ENCODE measurements at places on chromosomes 12 and 14. TPM values are rescaled to one million over a fixed set of nuclear protein-coding genes. Genes with fewer than 3 reads are reported as not detected.

POTEM gene
- total RNA-seq: not detected

KRT73 gene
- total RNA-seq: 71.7 TPM

BAZ2A gene
- total RNA-seq: 211 TPM

FAM181A gene
- total RNA-seq: not detected

TAS2R14 gene
- 2.6 TPM for total RNA-seq

FOXN4 gene
- total RNA-seq: not detected

KRT83 gene
- not detected for total RNA-seq

GRCh38 chr12:131950182-131950913, 606 bp downstream of the EP400 start:
- H3K4me3 ChIP-seq: peak overlapping the region; percentile 78
- H3K27me3 ChIP-seq: no peaks in the 10 kb centered on the region
- no peaks in the 10 kb centered on the region for H3K36me3 ChIP-seq
- no peak for DNase-seq
- peaks cover 16% of the 10 kb centered on the region for H3K4me1 ChIP-seq
- peak overlapping the region; percentile 84 for H3K27ac ChIP-seq

- DNase-seq: no peak
- no peaks in the 10 kb centered on the region for H3K27me3 ChIP-seq
- H3K27ac ChIP-seq: no peak overlapping the region
- no peaks in the 10 kb centered on the region for H3K4me1 ChIP-seq
- H3K4me3 ChIP-seq: no peak overlapping the region
Measured at GRCh38 chr14:76346391-76347160, 29.4 kb upstream of the ESRRB start.

GRCh38 chr12:77229640-77230442, 164.5 kb upstream of the E2F7 start:
- no peaks in the 10 kb centered on the region for H3K27me3 ChIP-seq
- H3K4me1 ChIP-seq: no peaks in the 10 kb centered on the region
- H3K4me3 ChIP-seq: no peak overlapping the region
- no peak overlapping the region for H3K27ac ChIP-seq
- no peaks in the 10 kb centered on the region for H3K36me3 ChIP-seq
- no peak for DNase-seq

DNA sequence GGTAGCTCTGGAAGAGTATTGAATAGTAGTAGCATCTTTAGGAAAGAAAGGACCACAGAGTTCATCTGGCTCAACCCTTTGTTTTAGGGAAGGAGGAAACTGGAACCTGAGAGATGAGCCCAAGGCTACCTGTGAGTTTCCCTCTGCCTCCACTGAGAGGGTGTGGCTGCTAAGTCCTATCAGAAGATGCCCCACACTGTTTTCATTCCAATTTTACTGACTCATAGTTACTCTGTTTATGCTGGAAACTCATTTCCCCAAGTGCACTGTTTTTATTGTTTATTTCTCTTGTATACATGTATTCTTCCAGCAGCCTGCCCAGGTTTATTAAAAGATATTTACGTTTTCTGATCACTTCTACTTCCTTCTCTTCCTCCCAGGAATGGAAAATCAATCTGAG, 127.4 kb upstream of the ARHGAP5 start:
- no peaks in the 10 kb centered on the region for H3K27me3 ChIP-seq
- no peak for DNase-seq
- H3K36me3 ChIP-seq: no peaks in the 10 kb centered on the region
- H3K4me1 ChIP-seq: peaks cover 15% of the 10 kb centered on the region

DNA sequence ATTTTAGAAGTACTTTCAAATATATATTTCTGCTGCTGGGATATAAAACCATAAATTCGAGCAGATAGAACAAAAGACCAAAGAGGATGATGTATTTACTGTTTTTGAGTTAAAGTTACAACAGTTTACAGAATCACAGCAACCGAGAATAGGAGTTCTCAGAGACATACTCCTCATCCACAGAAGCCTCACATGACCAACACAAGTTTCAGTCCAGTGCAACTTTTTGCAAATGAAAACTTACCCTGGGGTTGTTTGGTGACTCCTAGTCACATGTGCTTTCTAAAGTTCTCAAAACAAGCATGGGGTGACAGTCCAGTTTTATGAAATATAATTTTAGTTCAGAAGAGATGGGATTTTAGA, 117.1 kb downstream of the PRKCH start:
- no peaks in the 10 kb centered on the region for H3K27me3 ChIP-seq
- H3K4me3 ChIP-seq: no peak overlapping the region
- H3K27ac ChIP-seq: peak overlapping the region; percentile 64
- no peak for DNase-seq
- H3K4me1 ChIP-seq: peaks cover 70% of the 10 kb centered on the region

DNA sequence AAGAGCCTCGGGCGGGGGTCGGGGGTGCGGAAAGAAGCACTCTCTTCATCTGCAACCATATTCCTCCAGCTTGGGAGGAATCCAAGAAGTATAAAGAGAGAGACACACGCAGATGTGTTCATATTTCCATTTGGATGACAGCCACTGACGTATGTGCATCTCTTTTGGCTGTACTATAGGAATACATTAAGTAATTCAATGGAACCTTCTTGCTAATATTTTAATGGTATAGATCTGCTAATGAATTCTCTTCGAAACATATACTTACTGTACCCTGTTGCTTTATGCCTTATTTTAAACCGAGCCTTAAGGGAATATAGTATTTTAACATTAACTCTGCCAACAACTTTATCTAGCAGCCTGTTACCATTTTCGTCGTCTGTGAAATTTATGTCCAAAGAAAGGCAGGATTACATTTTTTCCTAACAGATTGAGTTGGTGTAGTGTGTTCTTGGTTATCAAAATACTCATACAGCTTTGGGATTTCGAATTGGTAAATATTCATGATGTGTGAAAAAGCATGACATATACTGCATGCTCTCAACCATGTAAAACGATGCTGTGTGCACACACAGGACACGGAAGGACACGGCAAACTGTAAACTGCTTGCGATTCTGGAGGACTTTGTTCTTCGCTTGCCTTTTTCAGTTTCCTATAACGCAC, 84.5 kb downstream of the CCDC88C start:
- peak overlapping the region; percentile 81 for H3K27ac ChIP-seq
- no peak for DNase-seq
- H3K36me3 ChIP-seq: peaks cover 24% of the 10 kb centered on the region
- peaks cover 49% of the 10 kb centered on the region for H3K4me1 ChIP-seq
- H3K4me3 ChIP-seq: no peak overlapping the region
- no peaks in the 10 kb centered on the region for H3K27me3 ChIP-seq

GRCh38 chr12:81245907-81246570, 168.2 kb downstream of the ACSS3 start:
- no peak overlapping the region for H3K27ac ChIP-seq
- DNase-seq: no peak
- H3K36me3 ChIP-seq: no peaks in the 10 kb centered on the region
- no peak overlapping the region for H3K4me3 ChIP-seq

GRCh38 chr14:73273799-73274198, 36.5 kb downstream of the PAPLN start:
- H3K4me1 ChIP-seq: no peaks in the 10 kb centered on the region
- no peak overlapping the region for H3K27ac ChIP-seq
- DNase-seq: no peak
- peaks cover 17% of the 10 kb centered on the region for H3K36me3 ChIP-seq
- no peaks in the 10 kb centered on the region for H3K27me3 ChIP-seq
- H3K4me3 ChIP-seq: no peak overlapping the region

DNA sequence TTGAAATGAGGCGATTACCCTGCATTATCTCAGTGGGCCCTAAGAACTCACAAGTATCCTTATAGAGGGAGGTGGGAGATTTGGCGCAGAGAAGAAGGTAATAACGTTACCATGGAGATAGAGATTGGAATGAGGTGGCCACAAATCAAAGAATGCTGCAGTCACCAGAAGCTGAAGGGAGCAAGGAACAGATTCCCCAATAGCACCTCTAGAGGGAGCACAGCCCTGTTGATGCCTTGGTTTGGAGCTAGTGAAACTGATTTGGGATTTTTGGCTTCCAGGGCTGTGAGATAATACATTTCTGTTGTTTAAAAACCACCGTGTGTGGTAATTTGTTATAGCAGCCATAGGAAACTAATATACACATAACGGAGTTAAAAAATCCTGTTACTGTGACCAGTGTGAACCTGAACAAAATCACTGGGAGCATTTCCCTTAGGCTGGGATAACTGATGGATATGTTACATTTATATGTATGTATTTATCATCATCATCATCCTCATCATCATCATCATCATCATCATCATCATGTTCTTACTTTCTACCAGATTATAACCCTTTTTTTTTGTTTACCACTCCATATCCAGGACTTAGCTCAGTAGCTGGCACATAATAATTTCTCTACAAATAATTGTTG, 100.3 kb downstream of the LIN7A start:
- H3K27me3 ChIP-seq: no peaks in the 10 kb centered on the region
- H3K4me3 ChIP-seq: no peak overlapping the region
- no peaks in the 10 kb centered on the region for H3K4me1 ChIP-seq
- no peak overlapping the region for H3K27ac ChIP-seq
- no peak for DNase-seq
- no peaks in the 10 kb centered on the region for H3K36me3 ChIP-seq

DNA sequence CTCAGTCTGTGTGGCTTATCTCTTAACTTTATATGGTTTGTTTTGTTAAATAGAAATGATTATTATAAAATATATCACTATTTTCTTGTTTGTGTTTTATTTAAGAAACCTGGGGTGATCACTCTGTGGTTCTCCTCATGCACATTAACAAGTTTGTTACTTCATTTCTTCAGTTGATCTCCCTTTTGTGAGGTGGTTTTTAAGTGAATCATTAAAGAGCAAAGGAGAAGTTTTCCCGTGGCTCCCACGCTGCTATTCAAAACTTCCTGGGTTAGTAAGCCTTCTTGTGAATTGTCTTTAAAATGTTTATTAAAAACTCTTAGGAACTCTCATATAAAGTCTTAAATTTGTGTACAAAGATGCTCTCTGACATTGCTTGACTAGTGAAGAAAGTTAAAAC, 11.8 kb downstream of the ADIPOR2 start:
- no peaks in the 10 kb centered on the region for H3K27me3 ChIP-seq
- peaks cover 15% of the 10 kb centered on the region for H3K4me1 ChIP-seq
- no peak for DNase-seq
- no peaks in the 10 kb centered on the region for H3K36me3 ChIP-seq
- H3K4me3 ChIP-seq: no peak overlapping the region

- no peaks in the 10 kb centered on the region for H3K27me3 ChIP-seq
- H3K4me1 ChIP-seq: peaks cover 5% of the 10 kb centered on the region
Measured at GRCh38 chr12:76032043-76032981, 736 bp upstream of the PHLDA1 start.

DNA sequence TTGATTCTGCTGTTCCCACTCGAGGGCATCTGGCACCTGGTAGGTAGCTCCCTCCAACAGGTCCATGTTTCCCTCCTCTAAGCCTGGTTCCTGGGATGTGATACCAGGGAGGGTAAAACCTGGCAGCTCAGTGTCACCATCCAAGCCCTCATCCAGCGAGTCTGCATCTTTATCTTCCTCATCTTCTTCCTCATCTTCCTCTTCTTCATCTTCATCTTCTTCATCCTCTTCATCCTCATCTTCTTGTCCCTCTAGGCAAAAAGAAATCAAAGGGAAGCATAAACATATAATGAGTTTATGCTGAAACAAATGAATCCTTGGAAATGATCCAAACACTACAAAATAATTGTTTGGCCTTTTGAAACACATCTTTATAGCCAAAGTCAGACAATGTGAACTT, 55.3 kb downstream of the ARMH4 start:
- H3K36me3 ChIP-seq: no peaks in the 10 kb centered on the region
- no peak for DNase-seq
- H3K4me3 ChIP-seq: no peak overlapping the region
- no peak overlapping the region for H3K27ac ChIP-seq
- no peaks in the 10 kb centered on the region for H3K27me3 ChIP-seq

DNA sequence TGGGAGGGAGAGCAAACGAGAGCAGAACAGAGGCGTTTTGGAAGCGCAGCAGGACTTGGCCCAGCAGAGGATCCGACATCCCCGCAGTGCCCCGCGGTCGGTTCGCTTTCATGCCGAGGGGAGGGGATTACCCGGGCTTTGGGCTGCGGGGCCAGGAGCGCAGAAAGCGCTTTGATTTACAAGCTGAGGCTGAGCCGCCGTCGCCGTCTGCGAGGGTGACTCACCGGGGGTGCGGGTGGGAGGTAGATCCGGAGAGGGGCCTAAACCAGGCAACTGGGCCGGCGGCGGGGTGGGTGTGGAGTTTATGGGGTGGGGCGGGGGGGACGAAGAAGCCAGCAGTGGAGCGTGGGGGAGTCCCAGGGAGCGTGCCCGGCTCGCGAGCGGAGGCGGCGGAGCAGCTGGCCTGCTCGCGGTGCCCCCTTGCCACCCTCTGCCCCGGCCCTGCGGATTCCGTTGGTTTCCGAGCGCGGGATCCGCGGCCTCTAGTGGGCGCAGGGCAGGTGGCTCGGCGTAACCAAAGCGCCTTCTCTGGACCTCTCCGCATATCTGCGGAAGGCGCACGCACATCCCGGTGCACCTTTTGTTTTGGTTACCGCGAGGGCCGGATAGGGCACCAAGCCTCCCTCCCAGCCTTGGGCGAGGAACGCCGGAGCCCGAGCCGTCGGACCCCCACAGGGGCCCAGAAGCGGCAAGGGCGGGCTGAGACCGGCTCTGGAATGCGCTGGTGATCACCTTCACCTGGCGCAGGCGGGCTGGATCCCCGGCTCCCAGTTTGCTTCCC, 2.6 kb downstream of the SIX4 start:
- H3K4me3 ChIP-seq: peak overlapping the region; percentile 53
- no peak overlapping the region for H3K27ac ChIP-seq
- H3K27me3 ChIP-seq: peaks cover 8% of the 10 kb centered on the region
- H3K36me3 ChIP-seq: no peaks in the 10 kb centered on the region
- DNase-seq: peak; percentile 13
- peaks cover 6% of the 10 kb centered on the region for H3K4me1 ChIP-seq

- no peaks in the 10 kb centered on the region for H3K4me1 ChIP-seq
- no peaks in the 10 kb centered on the region for H3K36me3 ChIP-seq
Measured at GRCh38 chr12:34345801-34346200, 323.5 kb downstream of the ALG10 start.

DNA sequence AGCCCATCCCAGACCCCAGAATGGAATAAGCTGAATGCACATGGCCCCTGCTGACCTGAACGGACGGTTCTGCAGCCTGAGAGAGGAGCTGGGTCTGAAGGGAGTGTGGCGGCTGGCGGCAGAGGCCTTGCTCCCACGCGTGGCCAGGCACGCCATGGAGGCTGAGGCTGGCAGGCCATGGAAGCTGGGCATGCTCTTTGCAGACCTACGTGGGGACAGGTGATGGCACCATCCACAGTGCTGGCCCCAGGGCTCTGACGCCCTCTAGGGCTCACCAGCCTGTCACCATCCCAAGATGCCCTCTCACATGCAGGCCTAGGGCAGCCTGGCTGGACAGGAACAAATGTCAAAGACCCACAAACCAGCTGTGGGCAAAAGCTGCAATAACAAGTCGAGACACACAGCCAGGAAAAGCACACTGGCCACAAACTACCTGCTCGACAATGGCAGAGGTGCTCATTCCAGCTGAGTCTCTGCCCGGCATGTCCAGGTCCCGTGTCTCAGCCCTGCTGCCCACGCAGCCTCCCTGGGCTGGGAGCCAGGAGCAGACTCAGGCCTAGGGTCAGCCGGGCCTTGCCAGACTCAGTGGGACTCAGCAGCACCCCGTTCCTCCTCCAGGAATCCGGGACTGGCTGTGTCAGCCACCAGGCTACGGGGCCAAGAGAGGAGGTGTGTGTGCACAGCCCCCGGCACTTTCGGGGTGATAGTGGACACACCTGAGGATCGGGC, 19.7 kb downstream of the BTBD6 start:
- H3K27me3 ChIP-seq: no peaks in the 10 kb centered on the region
- H3K36me3 ChIP-seq: peaks cover 31% of the 10 kb centered on the region
- no peak overlapping the region for H3K27ac ChIP-seq
- no peak for DNase-seq

GRCh38 chr14:89365061-89365801, 51.8 kb downstream of the FOXN3 start:
- peak overlapping the region; percentile 77 for H3K27ac ChIP-seq
- peak; percentile 82 for DNase-seq
- H3K4me3 ChIP-seq: peak overlapping the region; percentile 20
- H3K36me3 ChIP-seq: no peaks in the 10 kb centered on the region
- H3K4me1 ChIP-seq: peaks cover 18% of the 10 kb centered on the region

All from naive thymus-derived CD4-positive, alpha-beta T cell (primary cell).